ENCODE measurements at places on chromosomes 4 and X. TPM values are rescaled to one million over a fixed set of nuclear protein-coding genes. Genes with fewer than 3 reads are reported as not detected.

DNA sequence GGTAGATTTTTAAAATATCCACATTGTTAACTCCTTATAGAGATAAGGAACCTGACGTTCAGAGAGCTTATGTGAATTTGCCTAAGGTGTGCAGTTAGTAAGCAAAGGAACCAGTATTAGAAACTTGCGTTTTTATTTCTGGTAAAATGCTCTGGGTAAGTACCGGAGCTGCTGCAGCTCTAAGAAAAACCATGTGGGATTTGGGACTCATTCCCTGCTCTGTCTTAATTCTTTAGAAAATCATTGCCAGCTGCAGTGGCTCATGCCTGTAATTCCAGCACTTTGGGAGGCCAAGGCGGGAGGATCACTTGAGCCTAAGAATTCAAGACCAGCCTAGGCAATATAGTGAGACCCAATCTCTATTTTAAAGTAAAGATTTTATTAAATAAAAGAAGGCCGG is 5.8 kb downstream of the CCKAR start:
- DNase-seq = no peak
- H3K27ac ChIP-seq = peak overlapping the region; percentile 41
- no peak overlapping the region for H3K4me3 ChIP-seq
- no peaks in the 10 kb centered on the region for H3K27me3 ChIP-seq
- H3K4me1 ChIP-seq = peaks cover 17% of the 10 kb centered on the region
- H3K36me3 ChIP-seq = no peaks in the 10 kb centered on the region

DNA sequence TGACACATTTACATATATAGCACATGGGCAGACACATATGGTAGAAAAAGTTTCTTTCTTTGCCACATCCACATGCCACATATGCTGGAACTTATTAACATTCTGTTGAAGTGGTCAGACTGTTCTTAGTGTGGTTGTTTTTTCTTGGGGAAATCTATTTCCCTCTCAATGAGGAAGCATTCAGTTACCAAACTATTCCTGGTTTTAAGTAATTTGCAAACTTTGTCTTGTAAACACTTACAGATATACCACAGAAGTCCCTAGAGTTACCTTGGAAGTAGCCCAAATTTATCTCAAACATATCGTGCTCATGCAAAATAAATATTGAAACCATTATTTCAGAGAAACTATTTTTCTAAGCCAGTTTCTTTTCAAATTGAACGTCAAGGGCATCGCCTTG is 625.5 kb upstream of the INTU start:
- no peaks in the 10 kb centered on the region for H3K27me3 ChIP-seq
- H3K4me3 ChIP-seq = no peak overlapping the region
- no peak overlapping the region for H3K27ac ChIP-seq
- no peak for DNase-seq

GRCh38 chr4:146453181-146453807 is 68.4 kb downstream of the SLC10A7 start:
- no peak overlapping the region for H3K27ac ChIP-seq
- no peaks in the 10 kb centered on the region for H3K36me3 ChIP-seq
- no peaks in the 10 kb centered on the region for H3K4me1 ChIP-seq
- H3K27me3 ChIP-seq = no peaks in the 10 kb centered on the region

GRCh38 chrX:154718616-154719015 is 32.3 kb downstream of the GAB3 start:
- H3K36me3 ChIP-seq = no peaks in the 10 kb centered on the region

- H3K27me3 ChIP-seq = no peaks in the 10 kb centered on the region
- no peak overlapping the region for H3K4me3 ChIP-seq
- peaks cover 1% of the 10 kb centered on the region for H3K4me1 ChIP-seq
- no peak for DNase-seq
- H3K36me3 ChIP-seq = no peaks in the 10 kb centered on the region
These were observed 130.9 kb upstream of the RPS6KA3 start for GRCh38 chrX:20397587-20397986.

DNA sequence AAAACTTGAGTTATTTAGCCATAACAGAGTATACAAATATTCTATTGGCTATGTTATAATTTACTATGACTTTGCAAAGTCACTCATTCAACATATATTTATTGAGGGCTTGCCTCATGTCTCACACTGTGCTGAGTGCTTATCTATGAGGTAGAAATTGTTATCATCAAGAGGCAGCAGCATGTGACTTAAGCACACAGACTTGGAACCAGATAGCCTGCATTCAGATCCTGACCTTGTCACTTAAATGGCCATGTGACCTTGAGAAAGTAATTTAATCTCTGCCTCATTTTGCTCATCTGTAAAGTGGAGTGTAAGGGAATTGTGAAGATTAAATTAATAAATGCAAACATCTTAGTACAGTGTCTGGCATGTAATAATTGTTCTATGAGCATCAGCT is 10.1 kb upstream of the EXOSC9 start:
- DNase-seq = no peak
- no peak overlapping the region for H3K4me3 ChIP-seq
- no peaks in the 10 kb centered on the region for H3K4me1 ChIP-seq
- H3K36me3 ChIP-seq = no peaks in the 10 kb centered on the region
- H3K27ac ChIP-seq = no peak overlapping the region

DNA sequence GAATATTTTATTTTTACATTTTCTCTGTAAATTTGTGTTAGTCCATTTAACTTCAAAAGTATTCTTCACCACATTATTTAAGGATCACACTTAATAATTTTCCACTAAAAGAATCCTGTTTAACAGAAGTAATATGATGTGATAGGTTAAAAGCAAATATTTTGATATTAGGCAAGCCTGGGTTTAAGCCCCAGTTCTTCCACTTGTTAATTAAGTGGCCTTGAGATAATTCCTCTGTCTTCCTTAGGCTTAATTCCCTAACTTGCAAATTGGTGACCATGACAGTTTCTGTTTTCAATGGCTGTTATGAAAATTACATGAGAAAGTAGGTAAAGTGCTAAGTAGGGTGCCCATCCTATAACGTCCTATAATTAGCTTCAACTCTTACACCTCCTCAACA is 129.9 kb upstream of the ATOH1 start:
- no peak for DNase-seq
- H3K4me1 ChIP-seq = no peaks in the 10 kb centered on the region
- H3K36me3 ChIP-seq = no peaks in the 10 kb centered on the region
- no peak overlapping the region for H3K27ac ChIP-seq
- no peak overlapping the region for H3K4me3 ChIP-seq
- no peaks in the 10 kb centered on the region for H3K27me3 ChIP-seq

DNA sequence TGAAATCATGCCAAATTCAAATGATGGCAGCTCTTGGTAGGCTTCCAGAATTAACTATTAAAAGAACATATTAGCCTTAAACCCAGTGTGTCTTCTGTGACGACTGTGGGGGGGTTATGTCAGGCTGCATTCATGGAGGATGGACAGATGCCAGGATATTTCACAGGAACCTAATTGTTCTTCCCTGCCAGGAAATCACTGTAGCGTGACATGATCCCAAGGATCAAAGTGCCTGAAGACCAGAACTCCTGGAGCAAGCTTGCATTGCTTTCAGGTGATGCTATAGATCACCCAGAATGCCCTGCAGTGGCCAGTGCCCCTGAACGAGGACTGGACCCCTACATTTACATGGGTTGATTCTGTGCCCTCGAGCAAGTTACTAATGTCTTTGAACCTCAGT is 1093.0 kb upstream of the TENM3 start:
- H3K27ac ChIP-seq = no peak overlapping the region
- no peaks in the 10 kb centered on the region for H3K27me3 ChIP-seq
- no peaks in the 10 kb centered on the region for H3K4me1 ChIP-seq
- no peaks in the 10 kb centered on the region for H3K36me3 ChIP-seq
- DNase-seq = no peak

DNA sequence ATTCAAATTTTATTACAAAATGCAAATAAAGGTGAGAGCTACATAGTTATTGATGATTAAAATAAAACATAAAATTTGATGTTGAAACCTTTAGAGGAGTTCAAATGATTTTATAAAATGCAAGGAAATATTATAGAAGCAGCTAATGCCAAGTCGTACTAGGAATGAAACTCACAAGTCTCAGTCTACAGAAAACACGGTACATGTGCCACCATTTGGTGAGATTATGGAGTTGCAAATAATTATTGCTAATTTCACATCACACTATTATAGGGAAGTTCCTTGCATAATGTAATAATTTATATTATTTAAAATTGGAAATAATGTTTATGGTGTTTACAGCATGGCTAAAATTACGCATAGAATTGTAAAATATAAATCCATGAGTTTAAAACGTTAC is 1601.7 kb upstream of the TENM3 start:
- no peak overlapping the region for H3K27ac ChIP-seq
- H3K36me3 ChIP-seq = no peaks in the 10 kb centered on the region
- DNase-seq = no peak
- H3K4me3 ChIP-seq = no peak overlapping the region
- no peaks in the 10 kb centered on the region for H3K4me1 ChIP-seq

DNA sequence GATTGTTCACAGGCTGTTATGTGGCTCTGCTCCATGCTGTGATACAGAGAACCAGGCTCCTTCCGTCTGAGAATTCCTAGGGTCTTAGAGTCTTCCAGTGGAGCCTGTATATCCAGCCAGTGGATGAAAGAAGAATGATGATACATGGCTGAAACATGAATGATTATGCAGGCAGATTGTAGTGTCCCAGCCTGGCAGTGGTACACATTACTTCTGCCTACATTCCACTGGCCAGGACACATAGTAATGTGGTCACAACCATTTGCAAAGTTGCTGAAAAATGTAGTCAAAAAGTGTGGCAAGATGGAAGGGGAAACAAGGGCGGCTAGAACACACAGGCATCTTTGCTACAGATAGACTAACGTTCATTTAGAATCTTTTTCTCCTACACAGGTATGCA is 4.5 kb upstream of the GBA3 start:
- no peaks in the 10 kb centered on the region for H3K27me3 ChIP-seq
- no peaks in the 10 kb centered on the region for H3K4me1 ChIP-seq
- H3K36me3 ChIP-seq = no peaks in the 10 kb centered on the region
- no peak for DNase-seq

GRCh38 chrX:12767856-12768255 is 23.4 kb upstream of the PRPS2 start:
- DNase-seq = no peak
- no peaks in the 10 kb centered on the region for H3K36me3 ChIP-seq
- no peak overlapping the region for H3K27ac ChIP-seq
- H3K4me1 ChIP-seq = no peaks in the 10 kb centered on the region
- H3K27me3 ChIP-seq = no peaks in the 10 kb centered on the region

GRCh38 chr4:160848901-160849760 is 1314.7 kb downstream of the FSTL5 start:
- no peaks in the 10 kb centered on the region for H3K4me1 ChIP-seq
- H3K27ac ChIP-seq = no peak overlapping the region
- no peak overlapping the region for H3K4me3 ChIP-seq
- DNase-seq = no peak
- no peaks in the 10 kb centered on the region for H3K27me3 ChIP-seq

CSAG2 gene
- polyA plus RNA-seq = not detected

RIBC1 gene
- 2.8 TPM for polyA plus RNA-seq

NHS gene
- 4.7 TPM for polyA plus RNA-seq

RUFY3 gene
- 52.5 TPM for polyA plus RNA-seq
